Activated CD8-positive, alpha-beta memory T cell treated with anti-CD3 and anti-CD28 coated beads for 24 hours (primary cell): ENCODE measurements at places on chromosomes 12 and 14.

- peak; percentile 38 for DNase-seq
Observed at GRCh38 chr12:131152587-131152986, 198.9 kb downstream of the ADGRD1 start.

GRCh38 chr14:94489336-94489735 is 13.3 kb upstream of the SERPINA9 start:
- no peak for DNase-seq

DNA sequence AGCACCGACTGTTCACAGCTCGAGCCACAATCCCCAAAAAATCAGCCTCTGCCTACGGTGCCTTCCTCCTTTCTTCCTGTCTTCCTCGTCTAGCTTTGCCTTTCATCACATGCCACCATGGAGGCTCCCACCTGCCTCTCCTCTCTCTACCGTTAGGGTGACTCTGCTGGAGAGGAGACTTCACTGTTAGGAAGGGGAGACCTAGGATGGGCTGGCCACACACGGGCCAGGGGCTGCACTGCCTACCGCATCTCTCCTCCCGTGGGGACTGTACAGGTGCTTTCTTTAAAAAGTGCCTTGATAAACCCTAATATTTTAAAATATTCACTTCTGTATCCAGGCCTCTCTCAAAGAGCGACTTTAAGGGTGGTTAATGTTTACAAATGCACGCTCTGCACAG is 1104.7 kb downstream of the BCL11B start:
- DNase-seq, result peak; percentile 73

- no peak for DNase-seq
Observed at GRCh38 chr12:61934564-61934963, 325.6 kb upstream of the USP15 start.

DNA sequence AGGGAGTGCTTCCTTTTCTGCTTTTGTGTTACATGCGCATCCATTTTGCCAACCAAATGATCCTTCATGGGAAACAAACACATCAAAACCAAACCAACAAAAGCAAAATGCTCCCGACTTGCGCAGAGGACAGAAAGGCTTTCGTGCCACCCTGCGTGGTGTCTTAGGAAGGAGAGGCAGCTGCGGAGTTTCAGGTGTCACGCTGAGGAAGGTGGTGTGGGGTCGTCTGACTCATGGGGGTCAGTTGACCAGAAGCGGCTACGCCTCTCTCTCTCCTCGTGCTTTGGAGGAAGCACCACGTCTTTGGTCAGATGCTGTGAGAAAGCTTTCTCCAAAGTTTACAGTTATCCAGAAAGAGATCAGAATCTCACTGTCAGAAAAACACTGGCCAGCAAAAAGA is 7.9 kb downstream of the EMP1 start:
- DNase-seq, result no peak
